ENCODE measurements at places on chromosomes 13 and 19. TPM values are rescaled to one million over a fixed set of nuclear protein-coding genes. Genes with fewer than 3 reads are reported as not detected.

DNA sequence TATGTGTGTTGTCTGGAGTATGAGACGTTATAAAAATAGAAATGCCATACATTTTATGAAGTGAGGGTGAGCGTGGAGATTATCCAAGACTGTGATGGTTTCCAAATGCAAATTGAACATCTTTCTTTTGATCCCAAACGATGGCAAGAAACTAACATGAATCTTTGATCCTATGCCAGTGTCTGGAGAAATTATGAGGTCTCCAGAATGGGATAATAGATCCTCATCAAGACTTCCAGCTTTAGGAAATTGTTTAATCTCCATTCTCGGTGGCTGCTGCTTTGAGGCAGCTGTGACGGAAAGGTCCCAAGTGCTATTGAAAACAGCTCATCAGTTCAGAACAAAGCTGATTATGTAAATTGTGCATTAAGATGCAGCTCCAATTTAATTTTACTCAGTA is 30.8 kb downstream of the CBY2 start:
- no peaks in the 10 kb centered on the region for H3K36me3 ChIP-seq
- peaks cover 3% of the 10 kb centered on the region for H3K27me3 ChIP-seq
- H3K4me1 ChIP-seq = no peaks in the 10 kb centered on the region
- no peak overlapping the region for H3K4me3 ChIP-seq
- H3K27ac ChIP-seq = no peak overlapping the region

- peaks cover 13% of the 10 kb centered on the region for H3K4me1 ChIP-seq
- H3K4me3 ChIP-seq = no peak overlapping the region
- H3K27ac ChIP-seq = no peak overlapping the region
These were observed 325.1 kb downstream of the EFNB2 start for GRCh38 chr13:106210324-106210723.

GRCh38 chr19:39996218-39996810 is 546 bp upstream of the ZNF546 start:
- peaks cover 4% of the 10 kb centered on the region for H3K4me1 ChIP-seq
- H3K27me3 ChIP-seq = no peaks in the 10 kb centered on the region
- DNase-seq = peak; percentile 22
- peak overlapping the region; percentile 87 for H3K4me3 ChIP-seq

Gene NKG7
- total RNA-seq = not detected
